ENCODE measurements at places on chromosomes 6 and 20.

DNA sequence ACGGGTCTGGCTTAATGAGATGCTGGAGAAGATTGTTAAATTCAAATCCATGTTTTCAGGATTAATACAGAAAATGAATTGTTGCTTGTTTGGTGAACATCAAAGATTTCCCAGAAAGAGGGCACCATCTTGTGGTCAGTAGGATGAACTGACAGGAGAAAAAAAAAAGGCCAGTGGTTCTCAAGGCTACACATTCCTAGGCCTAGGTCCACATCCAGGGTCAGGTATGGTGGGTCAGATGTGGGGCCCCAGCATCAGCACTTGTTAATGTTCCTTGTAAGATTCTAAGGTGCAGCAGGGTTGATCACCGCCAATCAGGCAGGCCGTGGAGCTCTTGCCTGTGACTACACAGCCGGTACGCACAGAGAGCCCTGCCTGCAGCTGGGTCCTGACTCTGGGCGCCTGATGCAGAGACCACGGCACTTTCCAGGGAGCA, 34.0 kb upstream of the FOXO3 start:
- no peak for DNase-seq

DNA sequence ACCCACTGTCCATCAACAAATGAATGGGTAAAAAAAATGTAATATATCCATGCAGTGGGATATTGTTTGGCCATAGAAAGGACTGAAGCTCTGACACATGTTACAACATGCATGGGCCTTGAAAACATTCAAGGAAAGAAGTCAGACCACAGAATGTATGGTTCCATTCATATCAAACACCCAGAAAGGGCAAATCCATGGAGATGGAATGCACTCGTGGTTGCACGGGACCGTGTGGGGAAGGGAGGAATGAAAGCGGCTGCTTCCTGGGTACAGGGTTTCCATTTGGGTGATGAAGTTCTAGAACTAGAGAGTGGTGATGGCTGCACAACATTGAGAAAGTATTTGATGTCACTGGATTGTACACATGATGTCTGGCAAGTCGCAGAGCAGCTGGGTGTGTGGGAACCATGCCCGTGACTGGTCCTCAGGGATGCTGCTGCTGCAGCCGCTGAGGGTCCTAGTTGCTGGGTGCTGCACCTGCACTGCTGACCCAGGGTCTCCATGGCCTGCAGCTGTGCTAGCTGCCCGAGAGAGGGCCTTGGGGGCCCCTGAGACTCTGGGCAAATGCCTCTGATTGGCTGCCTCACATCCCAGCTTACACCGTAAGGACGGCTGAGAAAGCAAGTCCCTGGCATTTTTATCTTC, 220.3 kb downstream of the NRN1 start:
- no peak for DNase-seq

- no peak for DNase-seq
Measured at GRCh38 chr20:4041748-4042411, 26.5 kb upstream of the RNF24 start.

DNA sequence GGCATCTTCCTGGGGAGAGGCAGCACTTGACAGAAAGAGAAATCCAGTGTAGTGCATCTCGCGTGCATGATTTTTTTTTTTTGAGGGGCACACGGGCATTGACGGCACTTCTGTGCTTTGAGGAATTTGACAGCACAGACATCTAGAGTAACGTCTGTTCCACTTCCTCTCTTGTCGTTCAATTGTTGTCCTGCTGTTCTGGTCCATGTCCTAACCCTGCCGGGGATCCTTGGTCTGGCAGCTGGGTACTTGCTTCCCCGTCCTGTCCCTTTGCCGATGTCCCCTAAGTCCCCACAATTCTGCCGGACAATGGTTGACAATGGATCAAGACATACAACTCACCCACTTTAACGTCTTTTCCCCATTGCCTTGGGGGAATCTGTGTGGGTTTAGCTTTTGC, 46.0 kb upstream of the NAA20 start:
- no peak for DNase-seq

DNA sequence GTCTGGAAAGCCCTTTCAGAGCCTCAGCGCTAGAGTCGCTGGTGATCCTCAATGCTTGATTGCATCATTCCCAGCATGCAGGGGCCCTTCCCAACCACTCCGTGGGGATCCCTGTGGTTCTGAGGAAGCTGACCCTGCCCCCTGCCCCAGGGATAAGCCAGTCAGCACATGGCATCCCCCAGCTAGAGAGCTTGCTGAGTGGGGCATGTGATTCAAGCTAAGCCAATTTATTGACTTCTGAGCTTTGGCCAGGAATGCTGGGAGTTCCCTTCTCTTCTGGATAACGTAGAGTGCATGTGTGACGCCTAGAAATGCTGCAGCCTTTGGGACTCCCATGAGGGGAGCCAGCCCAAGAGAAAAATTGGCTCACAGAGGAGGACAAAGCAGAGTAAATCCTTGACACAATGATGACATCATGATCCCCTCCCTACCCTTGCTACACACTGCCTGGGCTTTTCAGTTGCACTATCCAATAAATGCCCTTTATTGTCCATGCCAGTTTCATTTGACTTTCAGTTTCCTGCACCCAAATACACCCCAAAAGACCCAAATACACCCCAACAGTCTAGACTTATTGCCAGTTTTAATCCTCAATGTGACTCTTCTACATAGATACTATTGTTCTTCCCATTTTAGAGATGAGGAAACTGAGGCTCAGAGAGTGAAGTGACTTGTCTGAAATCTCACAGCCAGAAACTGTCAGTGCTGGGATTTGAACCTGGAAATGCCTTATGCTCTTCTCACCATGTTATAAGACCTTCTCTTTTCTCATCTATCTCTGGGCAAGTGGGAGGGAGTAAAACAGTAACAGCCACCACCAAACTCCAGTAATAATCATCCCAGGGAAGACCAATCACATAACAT, 34.3 kb downstream of the KCNB1 start:
- no peak for DNase-seq

- no peak for DNase-seq
Measured at GRCh38 chr6:90764001-90764400, 177.1 kb upstream of the MAP3K7 start.

DNA sequence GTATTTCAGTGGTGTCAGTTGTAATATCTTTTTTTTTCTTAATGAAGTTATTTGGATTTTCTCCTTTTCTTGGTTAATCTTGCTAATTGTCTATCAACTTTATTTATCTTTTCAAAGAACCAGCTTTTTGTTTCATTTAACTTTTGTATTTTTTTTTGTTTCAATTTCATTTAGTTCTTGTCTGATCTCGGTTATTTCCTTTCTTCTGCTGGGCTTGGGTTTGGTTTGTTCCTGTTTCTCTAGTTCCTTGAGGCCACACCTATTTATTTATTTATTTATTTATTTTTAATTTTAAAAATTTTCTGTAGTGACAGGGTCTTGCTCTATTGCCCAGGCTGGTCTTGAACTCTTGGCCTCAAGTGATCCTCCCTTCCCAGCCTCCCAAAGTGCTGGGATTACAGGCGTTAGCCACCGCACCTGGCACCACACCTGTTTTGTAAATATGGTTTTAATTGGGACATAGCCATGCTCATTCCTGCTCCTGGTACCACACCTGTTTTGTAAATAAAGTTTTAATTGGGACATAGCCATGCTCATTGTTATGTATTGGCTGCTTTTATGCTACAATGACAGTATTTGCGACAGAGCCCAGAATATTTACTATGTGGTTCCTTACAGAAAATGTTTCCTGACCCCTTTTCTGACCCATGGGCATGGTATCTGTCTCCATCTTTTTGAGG, 22.2 kb downstream of the KDM1B start:
- no peak for DNase-seq

DNA sequence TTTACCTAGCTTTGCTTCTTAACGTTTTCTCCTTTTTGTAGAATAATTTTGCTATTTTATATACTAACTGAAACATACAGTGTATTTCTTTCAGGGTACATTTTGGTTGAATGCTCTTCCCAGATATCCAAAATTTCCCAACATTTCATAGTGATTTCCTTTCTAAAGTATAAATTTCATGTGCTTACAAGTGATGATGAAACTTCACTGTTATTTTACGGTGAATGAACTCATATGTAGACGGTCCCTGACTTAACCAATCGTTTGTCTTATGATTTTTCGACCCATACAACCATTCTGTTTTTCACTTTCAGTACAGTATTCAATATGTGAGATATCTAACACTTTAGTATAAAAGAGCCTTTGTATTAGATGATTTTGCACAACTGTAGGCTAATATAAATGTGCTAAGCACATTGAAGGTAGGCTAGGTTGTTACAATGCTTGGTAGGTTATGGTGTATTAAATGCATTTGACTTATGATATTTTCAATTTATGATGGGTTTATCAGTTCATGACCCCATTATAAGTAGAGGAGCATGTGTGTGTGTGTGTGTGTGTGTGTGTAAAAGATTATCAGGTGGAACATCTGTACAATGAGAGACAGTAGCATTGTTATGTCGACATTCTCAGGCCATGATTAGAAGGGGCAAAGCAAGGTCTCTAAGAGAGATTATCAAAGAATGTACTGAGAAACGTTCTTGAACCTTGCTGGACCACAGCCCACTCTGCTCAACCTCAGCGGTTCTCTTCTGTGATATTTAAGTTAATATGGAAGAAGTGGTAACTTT, 20.9 kb downstream of the HIVEP1 start:
- no peak for DNase-seq

DNA sequence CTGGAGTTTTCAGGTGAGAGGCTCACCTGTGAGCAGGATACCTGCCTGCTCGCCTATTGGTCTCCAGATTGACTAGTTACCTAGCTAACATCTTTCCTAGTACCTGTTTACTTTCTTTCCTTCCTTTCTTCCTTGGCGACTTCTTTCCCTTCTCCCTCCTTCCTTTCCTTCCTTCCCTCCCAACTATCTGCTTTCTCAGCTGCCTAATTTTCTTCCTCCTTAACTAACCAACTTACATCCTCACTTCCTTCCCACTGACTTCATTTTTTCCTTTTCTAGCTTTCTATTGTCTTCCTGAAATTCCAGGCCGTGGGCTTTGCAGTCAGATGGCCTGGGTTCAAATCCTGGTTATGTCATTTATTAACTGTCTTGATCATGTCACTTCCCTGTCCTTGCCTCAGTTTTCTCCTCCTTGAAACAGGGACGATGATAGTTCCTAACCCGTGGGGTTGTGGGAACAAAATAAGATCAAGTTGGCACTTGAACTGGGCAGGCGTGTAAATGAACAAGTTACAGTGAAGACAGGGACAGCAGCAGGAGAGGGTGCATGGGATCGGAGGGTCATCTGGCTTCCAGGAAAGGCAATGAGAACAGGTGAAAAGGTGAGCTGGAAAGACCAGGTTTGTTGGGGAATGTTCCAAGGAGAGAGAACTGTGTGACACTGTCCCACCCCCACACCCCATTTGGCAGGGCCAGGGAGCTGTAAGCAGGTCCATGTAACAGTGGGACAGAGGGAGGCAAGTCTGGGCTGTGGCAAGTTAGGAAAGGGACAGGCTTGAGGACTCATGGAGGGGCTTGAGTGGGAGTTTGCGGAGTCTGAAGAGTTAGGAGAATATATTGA, 540 bp downstream of the SGK2 start:
- no peak for DNase-seq

DNA sequence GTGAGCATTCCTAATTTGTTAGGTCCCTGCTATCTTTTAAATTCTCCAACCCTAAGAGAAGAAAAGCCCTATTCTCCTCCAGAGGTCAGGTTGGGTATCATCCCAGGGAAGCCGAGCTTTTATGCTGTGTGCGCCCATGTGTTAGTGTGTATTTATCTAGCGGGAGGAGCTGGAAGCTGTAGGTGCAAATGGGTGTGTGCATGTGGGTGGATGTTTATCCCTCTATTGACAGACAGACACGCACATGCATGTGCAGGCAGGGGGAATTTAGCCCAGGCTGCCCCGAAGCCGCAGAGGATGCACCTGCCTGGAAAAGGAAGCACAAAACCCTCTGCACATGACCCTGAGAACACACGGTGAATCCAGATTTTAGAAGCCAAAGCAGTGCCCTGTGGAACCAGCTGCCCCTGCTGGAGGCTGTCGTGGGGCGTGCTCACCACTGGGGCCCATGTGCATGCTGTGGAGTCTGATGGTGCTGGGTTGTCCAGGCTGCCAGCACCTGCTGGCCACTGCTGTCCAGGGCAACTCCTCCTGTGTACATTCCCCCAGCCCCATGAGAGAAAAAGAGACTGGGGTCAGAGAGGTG, 397.5 kb downstream of the TAF4 start:
- DNase-seq = no peak

- no peak for DNase-seq
Measured at GRCh38 chr6:34583861-34584604, 27.9 kb upstream of the SPDEF start.

- DNase-seq = no peak
Measured at GRCh38 chr6:100176311-100176950, 182.4 kb upstream of the MCHR2 start.

DNA sequence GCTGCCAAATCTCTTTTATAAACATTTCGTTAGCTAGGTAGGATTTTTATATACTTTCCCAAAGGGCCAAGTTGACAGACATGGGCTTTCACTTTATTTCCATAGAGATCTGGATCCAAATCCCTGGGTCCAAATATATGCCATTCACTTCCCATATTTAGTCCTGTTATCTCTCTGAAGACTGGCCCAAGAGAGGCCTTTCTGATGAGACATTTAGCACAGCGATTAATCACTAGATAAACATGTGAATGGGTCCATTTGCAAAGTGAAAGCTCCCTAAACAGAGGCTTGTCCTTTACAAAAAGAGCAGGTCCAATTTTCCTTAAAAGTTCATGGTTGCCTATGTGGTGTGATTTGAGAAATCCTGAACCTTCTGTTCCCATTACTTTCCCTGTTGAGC, 132.6 kb downstream of the TRMT11 start:
- DNase-seq = no peak

GRCh38 chr6:93701526-93701925, 282.2 kb upstream of the EPHA7 start:
- DNase-seq = no peak

Data from activated naive CD4-positive, alpha-beta T cell treated with anti-CD3 and anti-CD28 coated beads, Interleukin-2, amount 50 U/mL, for 72 hours (primary cell).